Hippocampal formation (tissue), 2 donors: ENCODE measurements at places on chromosomes 2 and 18.

GRCh38 chr18:76013057-76013456, 482.0 kb downstream of the ZNF516 start:
- no peak for DNase-seq

- no peak for DNase-seq
These were observed 105.4 kb downstream of the CPO start for GRCh38 chr2:207044379-207045362.

- DNase-seq = no peak
These were observed 241.5 kb downstream of the ICOS start for GRCh38 chr2:204177977-204178522.

DNA sequence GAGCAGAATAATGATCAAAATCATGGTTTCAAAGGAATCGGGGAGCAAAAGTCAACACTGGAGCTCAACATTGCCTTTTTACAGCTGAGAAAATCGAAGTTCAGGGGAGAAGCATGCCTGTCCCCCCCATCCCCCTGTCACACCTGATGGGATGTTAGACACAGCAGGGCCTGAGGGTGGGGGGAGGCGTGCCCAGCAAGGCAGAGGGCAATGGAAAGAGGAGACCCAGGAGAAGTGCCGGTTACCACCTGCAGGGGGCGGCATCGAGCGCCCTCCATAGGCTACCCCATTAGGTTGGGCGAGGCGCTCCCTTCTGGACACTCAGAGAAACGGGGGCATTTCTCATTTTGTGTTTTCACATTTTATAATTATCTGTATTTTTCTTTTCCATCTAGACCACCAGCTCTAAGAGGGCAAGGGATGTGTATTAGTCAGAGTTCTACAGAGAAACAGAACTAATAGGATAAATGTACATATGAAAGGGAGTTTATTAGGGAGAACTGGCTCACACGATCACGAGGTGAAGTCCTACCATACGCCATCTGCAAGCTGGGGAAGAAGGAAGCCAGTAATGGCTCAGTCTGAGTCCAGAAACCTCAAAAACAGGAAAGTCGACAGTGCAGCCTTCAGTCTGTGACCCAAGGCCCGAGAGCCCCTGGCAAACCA, 271.3 kb downstream of the LRATD1 start:
- DNase-seq = no peak

DNA sequence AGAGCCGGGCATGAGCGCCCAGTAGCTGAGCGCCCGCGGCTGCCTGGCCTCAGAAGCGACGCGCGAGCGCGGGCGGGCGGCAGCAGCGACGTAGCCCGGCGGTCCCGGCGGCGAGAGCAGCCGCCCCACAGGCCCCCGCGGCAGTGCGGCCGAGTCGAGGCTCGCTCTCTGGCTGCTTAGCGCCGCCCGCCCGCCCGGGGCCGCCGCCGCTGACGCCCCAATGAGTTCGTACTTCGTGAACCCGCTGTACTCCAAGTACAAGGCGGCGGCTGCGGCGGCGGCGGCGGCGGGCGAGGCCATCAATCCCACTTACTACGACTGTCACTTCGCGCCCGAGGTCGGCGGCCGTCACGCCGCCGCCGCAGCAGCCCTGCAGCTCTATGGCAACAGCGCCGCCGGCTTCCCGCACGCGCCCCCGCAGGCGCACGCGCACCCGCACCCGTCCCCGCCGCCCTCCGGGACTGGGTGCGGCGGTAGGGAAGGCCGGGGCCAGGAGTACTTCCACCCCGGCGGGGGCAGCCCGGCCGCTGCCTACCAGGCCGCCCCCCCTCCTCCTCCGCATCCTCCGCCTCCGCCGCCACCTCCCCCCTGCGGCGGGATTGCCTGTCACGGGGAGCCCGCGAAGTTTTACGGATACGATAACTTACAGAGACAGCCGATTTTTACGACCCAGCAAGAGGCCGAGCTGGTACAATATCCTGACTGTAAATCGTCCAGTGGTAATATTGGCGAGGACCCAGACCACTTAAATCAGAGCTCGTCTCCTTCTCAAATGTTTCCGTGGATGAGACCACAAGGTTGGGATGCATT, 847 bp downstream of the HOXD8 start:
- DNase-seq = no peak

DNA sequence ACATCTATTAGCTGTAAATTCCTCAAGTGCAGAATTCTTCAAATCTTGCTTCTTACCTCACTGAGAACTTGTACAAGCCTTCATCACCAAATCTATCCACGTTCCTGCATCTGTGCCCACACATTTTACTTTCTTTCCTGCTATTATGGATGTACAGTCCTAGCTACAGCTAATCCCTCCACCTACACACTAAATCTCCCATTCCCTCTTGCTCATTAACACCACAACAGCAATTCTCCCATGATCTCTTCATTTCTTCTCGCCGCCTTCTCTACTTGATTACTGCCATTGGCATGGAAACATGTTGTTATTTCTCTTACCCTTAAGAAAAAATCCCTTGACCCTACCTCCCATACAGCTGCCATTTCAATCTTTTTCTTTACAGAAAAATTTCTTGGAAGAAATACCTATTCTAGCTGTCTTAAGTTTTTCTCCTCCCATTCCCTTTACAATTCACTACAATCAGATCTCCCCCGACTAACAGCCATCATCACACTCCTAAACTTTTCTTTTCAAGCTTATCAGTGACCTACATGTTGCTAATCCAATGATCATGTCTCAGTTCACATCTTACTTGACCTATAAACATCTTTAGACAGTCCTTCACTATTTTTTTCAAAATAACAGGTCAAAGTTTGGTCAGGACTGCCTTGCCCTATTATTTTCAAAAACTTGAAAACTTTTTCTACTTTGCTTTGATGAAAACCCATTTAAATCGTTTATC, 41.0 kb downstream of the ROCK2 start:
- no peak for DNase-seq

DNA sequence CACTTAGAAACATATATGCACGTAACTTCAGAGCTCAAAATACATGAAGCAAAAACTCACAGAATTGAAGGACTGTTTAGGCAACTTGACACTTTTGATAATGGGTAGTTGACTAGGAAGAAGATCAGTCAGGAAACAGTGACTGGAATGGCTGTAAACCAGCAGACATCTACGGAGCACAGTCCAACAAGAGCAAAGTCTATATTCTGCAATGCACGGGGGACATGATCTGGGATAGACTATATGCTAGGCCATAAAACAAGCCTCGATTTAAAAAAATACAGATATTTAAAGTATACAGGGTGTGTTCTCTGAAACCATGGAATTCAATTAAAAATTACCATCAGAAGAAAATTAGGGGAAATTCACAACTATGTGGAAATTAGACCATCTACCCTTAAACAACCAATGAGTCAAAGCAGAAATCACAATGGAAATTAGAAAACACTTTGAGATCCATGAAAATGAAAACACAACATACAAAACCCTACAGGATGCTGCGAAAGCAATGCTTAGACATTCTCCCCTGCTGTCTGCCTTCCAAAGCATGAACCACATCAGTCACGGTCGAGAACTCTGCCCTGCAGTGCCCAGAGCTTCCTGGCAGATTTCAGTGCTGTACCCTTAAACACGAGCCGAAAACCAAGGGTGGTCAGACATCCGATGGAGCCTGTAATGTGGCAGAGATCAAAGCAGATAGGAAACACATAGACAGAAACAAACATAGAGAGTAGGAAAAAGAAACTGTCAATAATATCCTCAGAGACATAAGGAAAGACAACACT, 651.9 kb upstream of the HS6ST1 start:
- DNase-seq = no peak

GRCh38 chr18:79905993-79906392, 45.5 kb downstream of the SLC66A2 start:
- no peak for DNase-seq

DNA sequence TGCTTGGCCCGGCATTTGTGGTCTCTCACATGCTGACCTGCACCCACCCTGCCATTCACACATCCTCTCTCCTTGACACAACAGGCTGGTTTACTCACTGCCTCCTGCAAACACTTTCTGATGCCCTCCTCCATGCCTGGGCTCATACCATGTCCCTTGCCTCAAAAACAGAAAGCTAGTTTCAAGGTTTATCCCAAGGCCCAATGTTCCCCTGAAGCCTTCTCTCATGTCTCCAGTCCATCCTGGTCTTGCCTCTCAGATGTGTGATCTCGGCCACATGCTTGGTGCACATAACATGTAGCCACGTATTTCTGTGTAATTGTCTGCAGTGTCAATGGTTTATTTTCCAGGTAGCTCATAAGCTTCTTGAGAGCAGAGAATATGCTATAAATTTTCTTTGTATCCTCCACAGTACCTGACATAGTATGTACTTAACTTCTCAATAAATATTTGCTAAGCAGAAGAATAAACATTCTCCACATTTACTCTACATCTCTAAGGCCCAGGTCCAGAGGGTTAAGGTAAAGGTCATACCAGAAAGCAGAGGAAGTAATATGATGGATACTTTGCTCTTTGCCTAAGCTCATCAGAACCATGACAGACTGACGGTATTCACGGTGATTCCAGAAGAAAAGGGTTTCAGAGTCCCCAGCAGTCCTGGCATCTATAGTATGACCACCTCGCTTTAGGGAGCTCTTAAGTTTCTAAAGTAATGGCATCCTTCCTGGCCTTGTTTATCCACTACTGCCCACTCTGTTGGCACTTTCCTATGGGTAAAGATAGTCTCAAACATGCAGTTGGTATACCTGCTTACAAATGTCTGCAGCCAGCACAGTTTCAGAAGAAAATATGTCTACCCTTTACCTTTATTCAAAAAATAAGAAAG, 163.4 kb upstream of the ZFP36L2 start:
- DNase-seq = no peak

DNA sequence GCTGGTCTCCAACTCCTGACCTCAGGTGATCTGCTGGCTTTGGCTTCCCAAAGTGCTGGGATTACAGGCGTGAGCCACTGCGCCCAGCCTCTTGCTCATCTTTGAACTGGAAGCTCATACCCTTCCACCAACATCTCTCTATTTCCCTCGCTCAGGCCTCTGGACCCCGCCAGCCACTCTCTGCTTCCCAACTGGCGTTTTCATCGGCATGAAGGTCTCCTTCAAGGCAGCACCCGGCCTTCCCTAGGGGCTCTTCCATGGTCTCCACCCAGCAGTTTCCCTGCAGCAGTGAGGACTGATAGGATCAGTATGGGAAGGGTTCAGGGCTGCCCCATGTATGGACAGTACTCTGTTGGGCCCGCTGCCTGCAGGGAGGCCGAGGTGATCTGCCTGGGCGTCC, 65.8 kb upstream of the HS6ST1 start:
- no peak for DNase-seq

- DNase-seq = no peak
These were observed 491.8 kb downstream of the XIRP2 start for GRCh38 chr2:167380094-167380493.

GRCh38 chr2:95270541-95271081, 3.6 kb upstream of the PROM2 start:
- DNase-seq = no peak

DNA sequence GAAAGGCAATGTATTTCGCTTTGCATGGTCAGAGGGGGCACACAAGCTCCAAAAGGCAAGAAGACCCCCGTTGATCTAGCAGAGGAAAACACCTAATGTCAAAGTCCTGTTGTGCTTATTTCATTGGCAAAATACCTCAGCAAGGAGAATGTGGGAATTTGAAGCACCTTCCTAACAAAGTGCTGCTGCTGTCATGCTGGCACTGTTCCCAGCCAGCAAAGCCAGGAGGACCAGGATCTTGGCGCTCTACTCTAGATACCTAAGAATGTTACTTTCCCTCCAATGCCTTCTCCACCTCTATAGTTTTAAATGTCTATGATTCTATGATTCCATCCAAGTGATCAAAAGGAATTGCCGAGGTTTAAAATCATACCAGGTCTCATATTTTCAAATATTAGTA, 867.9 kb upstream of the POU3F3 start:
- no peak for DNase-seq

DNA sequence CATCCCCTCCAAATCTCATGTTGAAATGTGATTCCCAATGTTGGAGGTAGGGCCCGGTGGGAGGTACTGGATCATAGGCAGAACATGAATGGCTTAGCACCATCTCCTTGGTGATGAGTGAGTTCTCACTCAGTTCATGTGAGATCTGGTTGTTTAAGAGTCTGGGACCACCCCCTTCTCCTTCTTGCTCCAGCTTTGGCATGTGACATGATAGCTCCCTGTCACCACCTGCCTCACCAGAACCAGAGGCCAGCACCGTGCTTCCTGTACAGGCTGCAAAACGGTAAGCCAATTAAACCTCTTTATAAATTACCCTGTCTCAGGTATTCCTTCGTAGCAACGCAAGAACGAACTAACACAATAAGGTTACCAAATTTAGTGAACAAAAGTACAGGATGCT, 95.4 kb downstream of the ZBTB7C start:
- DNase-seq = no peak

- no peak for DNase-seq
These were observed 724.1 kb downstream of the GALR1 start for GRCh38 chr18:77973745-77974144.

- no peak for DNase-seq
These were observed 315.1 kb downstream of the NR4A2 start for GRCh38 chr2:156017341-156017885.

GRCh38 chr2:168926621-168927386, 25.7 kb downstream of the G6PC2 start:
- DNase-seq = no peak

DNA sequence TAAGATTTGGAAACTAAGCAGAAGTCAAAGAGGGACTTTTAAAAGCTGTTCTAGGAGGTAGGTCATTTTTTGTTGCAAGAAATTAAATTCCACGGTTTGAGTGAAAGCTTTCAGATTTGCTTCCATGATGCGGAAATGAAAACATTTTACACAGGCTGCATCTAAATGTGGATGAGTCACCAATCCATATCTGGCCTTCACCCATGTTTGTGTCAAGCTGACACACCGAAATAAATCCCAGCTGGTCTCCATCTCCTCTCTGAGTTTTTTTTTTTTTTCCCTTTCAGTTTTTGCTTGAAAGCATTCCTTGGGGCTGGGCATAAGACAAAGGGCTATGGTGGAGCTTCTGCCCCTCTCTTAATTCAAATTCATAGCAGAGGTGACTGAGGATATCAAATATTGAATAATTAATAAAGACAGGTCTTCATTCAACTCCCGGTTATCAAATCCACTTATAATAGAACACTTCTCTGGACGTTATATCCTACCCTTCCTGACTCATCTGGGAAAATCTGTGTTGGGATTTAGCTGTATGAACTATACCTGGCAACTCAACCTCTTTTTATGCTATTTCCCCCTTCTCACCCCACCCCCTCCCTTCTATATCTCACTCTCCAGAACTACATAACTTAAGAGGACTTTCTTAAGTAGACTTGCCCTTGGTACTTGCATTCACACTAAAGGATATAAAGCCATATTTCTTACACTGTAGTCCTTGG, 558.3 kb upstream of the GCFC2 start:
- peak; percentile 2 for DNase-seq
